ENCODE measurements at places on chromosomes 4 and X.

DNA sequence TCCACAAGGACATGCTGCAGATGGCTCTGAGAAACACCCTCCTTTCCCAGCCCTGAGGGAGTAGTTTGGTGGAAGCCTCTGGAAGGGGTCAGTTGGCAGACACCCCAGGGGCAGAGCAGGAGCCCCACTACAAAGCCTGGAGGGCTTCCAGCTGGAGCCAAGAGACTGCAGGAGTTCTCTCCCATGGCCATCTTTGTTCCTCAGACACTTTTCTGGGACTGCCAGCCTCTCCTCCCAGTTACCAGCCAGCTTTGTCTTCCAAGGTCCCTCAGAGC lies 91.0 kb upstream of the PJA1 start:
- no peak for DNase-seq

- DNase-seq, result no peak
Observed at GRCh38 chrX:128518508-128518907, 466.3 kb upstream of the ACTRT1 start.

GRCh38 chr4:149884529-149885181 lies 69.0 kb upstream of the IQCM start:
- peak; percentile 30 for DNase-seq

- DNase-seq, result no peak
Observed at GRCh38 chr4:102061133-102061532, 270.6 kb downstream of the BANK1 start.

DNA sequence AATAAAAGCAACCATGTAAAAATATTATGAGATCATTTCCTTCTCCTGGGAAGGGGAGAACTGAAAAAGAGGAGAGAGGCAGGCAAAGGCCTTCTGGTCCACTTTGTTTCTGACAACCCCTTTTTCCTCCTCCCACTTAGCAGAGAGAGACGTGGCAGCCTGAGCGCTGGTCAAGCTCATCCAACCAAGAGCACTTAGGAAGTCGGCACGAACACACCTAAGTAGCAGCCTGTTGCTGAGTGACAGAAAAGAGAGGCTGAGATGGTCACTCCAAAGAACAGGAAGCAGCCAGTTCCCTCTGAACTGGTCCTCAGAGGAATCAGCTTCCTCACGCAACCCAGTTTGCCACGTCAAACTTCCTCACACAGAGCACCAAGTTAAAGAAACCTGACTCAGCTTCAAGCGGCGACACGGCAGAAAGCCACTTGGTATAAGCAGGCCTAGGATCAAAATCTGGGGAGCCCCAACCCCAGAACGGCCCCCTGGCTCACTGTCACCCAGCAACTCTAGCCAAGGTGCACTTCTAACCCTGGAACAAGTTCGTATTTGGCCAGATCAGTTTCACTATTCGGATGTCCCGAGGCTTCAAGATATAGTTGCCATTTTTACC lies 861 bp downstream of the SEC24D start:
- DNase-seq, result peak; percentile 82

DNA sequence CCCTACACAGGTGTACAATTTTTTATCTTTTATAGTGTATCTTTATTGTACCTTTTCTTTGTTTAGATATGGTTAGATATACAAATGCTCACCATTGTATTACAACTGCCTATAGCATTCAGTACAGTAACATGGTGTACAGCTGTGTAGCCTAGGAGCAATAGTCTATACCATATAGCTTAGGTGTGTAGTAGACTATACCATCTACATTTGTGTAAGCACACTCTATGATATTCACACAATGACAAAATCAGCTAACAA lies 80.3 kb downstream of the FAM13A start:
- DNase-seq, result no peak

DNA sequence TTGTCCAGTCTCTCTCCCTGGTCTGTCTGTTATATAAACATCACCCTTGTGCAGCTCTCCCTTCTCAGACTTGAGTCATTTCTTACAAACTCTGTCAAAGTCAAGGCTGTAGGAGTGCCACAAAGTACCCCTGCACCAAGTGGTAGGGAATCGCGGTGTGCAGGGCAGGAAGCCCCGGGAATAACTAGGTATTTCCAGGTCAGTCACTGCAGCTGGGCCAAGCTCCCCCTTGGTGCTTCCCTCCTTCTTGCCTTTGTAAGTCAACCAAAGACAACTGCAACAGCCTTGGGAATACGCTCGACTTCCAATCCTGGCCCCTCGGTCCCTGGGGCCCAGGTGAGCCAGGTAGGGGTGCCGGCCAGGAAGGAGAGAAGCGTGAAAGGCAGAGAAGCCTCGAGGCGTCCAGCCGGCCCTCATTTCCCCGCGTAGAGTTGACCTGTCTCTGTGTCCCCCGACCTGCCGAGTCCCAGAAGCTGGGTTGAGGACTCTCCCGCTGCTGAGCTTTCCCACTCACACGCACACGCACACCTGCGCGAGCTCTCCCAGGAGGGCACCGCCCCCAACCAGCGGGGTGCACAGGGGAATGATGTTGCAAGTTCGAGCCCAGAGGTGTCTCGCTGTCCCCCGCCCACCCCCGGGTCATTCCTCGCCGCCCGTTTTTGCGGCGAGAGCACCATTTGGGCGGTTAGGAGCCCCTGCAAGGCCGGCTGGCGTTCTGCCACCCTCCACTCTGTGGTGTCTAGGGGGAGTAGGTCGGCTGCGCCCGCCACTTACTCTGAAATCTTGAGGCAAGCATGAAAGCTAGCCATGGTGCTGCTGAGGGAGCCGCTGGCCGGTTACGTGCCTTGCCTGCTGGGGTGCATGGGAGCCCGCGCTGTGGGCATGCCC lies 22.8 kb upstream of the KIAA1210 start:
- DNase-seq, result no peak

- DNase-seq, result no peak
Observed at GRCh38 chr4:7358100-7358735, 76.5 kb downstream of the PSAPL1 start.

GRCh38 chr4:36043901-36044300 lies 200.4 kb downstream of the ARAP2 start:
- DNase-seq, result no peak

DNA sequence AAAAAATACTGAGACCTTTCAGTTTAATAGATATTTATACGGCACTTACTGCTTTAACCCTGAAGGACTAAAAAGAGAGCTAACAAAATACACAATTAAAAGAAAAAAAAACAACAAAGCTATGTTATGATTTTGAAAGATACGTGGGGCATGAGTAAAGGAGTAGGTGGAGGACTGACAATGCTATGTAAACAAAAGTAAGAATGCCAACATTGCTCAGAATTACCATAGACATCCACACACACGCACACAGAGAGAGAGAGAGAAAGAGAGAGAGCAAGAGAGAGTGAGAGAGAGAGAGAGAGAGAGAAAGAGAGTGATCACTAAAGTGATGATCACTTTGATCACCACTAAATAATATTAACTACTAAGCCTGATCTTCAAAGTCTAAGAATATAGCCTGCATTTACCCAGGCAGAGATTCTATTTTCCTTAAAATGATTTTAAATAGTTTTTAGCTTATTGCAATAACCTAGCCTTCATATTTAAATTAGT lies 313.9 kb upstream of the SPANXN4 start:
- no peak for DNase-seq

- DNase-seq, result no peak
Observed at GRCh38 chr4:103482893-103483292, 236.9 kb downstream of the TACR3 start.

- peak; percentile 58 for DNase-seq
Observed at GRCh38 chr4:81913427-81913879, 441.7 kb upstream of the RASGEF1B start.

DNA sequence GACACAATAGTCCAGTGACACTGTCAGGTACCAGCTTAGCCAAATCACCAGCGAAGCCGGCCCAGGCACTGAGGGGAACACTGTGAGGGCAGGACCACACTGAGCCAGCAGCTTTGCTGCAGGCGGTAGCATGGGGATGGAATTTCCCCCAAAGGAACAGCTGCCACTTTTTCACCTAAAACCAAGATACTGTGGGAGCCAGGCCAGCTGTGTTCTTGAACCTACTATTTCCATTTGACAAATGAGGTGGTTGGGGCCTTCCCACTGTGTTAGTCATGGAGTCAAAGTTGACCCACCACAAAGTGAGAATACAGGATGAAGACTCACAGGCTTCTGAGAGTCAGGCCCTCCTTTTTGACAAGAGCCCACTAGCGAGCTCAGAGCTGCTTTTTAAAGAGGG lies 70.7 kb upstream of the SH3RF1 start:
- DNase-seq, result no peak

- DNase-seq, result no peak
Observed at GRCh38 chrX:41723826-41724225, at the start of gene GPR82. Gene GPR82 (plus strand): TSS chrX:41724181. CDS start chrX:41727027, 2,846 bp downstream.

DNA sequence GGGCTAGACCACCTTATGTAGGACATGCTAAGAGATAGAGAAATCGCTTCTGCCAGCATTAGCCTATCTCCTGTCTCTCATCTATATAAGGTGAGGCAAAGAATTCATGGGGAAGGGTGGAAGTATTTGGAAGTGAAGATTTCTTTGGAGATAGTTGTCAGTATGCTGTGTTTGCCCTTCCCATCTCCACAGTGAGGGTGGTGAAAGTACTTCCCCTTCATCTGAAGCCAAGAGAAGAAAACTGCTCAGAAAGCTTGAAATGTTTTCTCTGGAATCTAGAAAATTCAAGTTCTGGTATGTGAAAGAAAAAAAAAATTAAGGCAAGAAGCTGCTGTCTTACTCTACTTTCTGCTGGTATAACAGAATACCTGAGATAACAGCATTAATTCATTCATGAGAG lies 12.3 kb upstream of the ADH5 start:
- DNase-seq, result no peak

DNA sequence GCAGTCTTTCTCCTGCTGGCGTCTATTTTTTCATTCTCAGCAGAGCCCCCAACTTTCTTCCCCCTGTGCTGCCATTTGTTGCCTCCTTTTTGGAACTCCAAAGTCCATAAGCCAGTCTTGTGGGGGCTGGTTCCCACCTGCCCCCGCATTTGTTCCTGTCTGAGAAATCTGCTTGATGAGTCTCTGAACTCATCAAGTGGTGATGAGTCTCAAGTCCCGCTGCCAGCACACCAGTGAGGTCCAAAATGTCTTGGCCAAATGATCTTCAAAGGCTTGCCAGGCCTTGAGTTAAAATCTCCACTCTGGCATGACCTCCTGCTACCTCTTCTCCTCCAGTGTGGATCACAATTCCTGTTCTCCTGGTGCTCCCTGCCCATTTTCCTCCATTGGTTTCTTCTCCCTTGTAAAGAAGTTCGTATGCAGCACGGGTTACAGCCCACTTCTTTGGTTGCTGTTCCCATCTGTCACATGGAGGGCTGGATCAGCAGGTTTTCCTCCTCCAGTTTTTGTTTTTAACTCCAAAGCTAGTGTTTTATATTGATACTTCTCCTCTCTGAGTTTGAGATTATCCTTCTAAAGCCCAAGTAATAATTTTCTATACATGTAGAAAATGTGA lies 72.7 kb upstream of the LIMCH1 start:
- DNase-seq, result no peak

- DNase-seq, result no peak
Observed at GRCh38 chr4:181261279-181261678, 981.9 kb upstream of the TENM3 start.

DNA sequence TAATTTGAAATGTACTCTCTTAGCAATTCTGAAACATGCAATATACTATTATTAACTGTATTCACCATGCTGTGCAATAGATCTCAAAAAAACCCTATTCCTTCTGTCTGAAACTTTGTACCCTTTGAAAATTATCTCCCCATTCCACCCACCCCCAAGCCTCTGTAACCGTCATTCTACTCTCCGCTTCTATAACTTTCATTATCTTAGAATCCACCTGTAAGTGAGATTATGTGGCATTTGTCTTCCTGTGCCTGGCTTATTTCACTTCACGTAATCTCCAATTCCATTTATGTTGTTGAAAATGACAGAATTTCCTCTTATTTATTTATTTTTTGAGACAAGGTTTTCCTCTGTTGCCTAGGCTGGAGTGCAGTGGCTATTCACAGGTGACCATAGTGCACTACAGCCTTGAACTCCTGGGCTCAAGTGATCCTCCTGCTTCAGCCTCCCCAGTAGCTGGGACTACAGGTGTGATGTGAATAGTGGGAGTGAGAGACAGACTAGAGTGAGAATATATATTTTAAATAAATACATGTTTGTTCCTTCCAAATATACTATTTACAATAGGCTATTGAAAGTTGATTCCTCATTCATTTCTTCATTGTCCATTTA lies 30.5 kb downstream of the VSIG4 start:
- no peak for DNase-seq

- no peak for DNase-seq
Observed at GRCh38 chr4:33073811-33074210, 2353.6 kb downstream of the PCDH7 start.

DNA sequence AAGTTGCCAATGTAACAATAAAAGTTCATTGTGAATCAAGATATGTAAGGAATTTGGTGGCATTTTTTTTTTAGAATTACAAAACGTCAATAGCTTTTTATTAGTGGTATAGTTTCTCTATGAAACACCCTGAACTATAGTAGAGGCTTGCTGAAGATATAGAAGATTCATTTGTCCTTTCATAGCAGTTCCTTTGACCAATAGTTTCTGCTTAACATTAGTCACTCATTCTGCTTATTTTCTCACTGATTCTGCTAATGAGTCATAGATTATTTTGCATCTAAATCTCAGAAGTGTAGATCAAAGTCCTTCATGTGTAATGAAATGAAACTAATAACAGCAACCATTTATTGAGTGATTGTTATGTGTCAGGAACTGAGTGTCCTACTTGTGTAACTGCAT lies 205.0 kb upstream of the TET2 start:
- DNase-seq, result no peak

DNA sequence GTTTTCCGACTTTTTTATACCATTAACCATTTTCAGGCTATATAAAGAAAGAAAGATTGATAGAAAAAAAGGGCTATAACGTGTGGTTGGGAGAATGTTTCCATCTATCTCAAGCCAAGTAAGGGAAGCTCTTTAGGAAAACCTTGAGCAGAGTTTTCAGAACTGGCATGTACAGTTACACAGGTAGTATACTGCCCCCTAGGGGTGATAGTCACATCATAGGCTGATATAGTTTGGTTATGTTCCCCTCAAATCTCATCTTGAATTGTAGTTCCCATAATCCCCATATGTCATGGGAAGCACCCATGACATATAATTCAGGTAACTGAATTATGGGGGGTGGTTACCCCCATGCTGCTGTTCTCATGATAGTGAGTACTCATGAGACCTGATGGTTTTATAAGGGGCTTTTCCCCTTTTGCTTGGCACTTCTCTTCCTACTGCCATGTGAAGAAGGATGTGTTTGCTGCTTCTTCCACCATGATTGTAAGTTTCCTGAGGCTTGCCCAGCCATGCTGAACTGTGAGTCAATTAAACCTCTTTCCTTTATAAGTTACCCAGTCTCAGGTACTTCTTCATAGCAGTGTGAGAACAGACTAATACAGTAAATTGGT lies 186.8 kb downstream of the TMA16 start:
- DNase-seq, result no peak

GRCh38 chrX:133090236-133090809 lies 6.6 kb downstream of the USP26 start:
- DNase-seq, result no peak

- no peak for DNase-seq
Observed at GRCh38 chr4:14787221-14787620, 215.1 kb upstream of the CPEB2 start.

GRCh38 chr4:79597266-79597665 lies 189.2 kb upstream of the GK2 start:
- DNase-seq, result no peak

- DNase-seq, result no peak
Observed at GRCh38 chrX:68878977-68879645, 50.3 kb downstream of the EFNB1 start.
